Ecto neural progenitor cell (in vitro differentiated cells): ENCODE measurements at places on chromosomes 2 and 18.

DNA sequence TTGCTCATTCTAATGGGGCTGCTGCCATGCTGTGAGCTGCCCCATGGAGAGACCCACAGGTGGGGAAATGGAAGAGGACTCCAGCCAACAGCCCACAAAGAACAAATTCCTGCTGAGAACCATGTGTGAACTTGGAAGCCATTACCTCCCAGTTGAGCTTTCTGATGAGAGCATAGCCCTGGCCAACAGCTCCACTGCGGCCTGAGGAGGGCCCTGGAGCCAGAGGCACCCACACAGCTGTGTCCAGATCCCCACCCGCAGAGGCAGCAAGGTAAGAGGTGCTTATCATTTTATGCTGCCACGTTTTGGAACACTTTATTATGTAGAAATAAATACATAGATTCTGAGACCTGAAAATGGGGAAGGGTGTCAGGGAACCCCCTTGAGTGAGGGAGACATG lies 44.2 kb upstream of the OTOS start:
- DNase-seq = no peak

DNA sequence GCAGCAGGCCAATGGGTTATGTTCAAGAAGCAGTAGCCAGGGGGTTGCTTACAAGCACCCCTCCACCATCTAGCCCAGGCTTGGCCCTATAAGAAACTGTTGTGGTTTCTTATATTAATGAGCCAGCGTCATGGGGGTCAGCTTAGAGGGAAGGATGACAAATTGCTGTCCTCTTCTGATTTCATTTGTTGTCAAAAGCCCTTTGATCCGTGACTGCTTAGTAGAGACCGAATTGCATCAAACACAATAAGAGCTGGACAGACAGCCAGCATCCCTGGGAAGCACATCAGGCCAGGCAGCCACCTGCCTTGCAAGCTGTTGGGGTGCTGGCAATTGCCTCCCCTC lies 206.6 kb upstream of the SETBP1 start:
- no peak for DNase-seq

DNA sequence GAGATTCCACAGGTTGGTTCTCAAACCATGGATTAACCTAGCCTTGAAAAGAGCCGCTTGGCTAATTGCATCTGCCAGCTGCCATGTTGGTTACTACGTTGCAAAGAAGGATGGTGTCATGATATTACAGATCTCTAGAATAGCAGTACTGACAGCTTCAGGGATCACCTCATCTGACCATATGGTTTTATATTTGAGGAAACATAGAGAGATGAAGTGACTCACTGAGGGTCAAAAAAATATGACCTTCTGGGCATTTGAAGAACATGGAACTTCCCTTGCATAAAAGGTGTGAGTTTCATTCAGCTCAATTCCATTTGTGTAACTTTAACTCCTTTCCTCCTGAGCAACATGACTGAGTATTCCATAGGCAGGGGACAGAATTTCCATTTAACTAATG lies 242.3 kb downstream of the SETBP1 start:
- no peak for DNase-seq

DNA sequence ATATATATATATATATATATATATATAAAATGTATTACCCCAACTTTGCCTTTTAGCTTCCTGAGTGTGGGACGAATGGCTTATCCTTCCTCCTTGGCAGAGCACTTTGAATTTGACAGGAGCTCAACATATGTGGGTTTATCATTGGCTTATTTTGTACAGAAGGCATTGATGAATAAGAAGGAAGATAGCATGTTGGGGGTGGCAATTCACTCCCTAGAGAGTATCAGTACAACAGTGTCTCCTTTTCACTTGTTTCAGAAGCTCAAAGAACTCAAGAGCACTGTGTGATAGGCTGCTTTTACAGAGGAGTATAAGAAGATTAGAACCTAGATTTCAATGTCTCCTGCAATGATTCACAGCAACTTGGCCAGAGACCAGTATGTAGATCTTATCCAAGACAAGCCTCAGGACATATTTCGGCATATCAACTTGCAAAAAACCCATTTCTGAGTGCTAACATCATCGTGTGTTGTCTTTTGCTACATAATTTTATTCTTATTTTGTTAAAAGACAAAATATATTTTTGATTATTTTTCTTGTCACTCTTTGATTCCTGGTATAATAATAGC lies 345.8 kb downstream of the SOCS6 start:
- DNase-seq = no peak

- no peak for DNase-seq
Measured at GRCh38 chr2:37550190-37550589, 121.3 kb downstream of the CDC42EP3 start.

- no peak for DNase-seq
Measured at GRCh38 chr2:170486730-170487129, 228.4 kb upstream of the SP5 start.

- no peak for DNase-seq
Measured at GRCh38 chr18:66662632-66663031, 58.7 kb upstream of the CDH19 start.

GRCh38 chr2:27294928-27295327 lies 12.7 kb downstream of the TRIM54 start:
- DNase-seq = no peak
